Dermis blood vessel endothelial cell (primary cell): ENCODE measurements at places on chromosomes 16 and 17. TPM values are rescaled to one million over a fixed set of nuclear protein-coding genes. Genes with fewer than 3 reads are reported as not detected.

The TRIM47 gene
- 89.1 and 109 TPM in 2 replicates for total RNA-seq

The TNS4 gene
- not detected in 2 replicates for total RNA-seq

The PRAC1 gene
- not detected in 2 replicates for total RNA-seq

The SLC4A1 gene
- not detected in 2 replicates for total RNA-seq

The ARL5C gene
- total RNA-seq, result not detected in 2 replicates

The GDPD3 gene
- 1.1 and 2.2 TPM in 2 replicates for total RNA-seq

The TEN1 gene
- total RNA-seq, result 14.0 and 20.8 TPM in 2 replicates
